ENCODE measurements at places on chromosomes 1 and 21.

- no peak for DNase-seq
Observed at GRCh38 chr1:50183378-50184133, 74.8 kb downstream of the ELAVL4 start.

- DNase-seq: no peak
Observed at GRCh38 chr21:39336457-39337008, 12.4 kb downstream of the HMGN1 start.

GRCh38 chr1:112637254-112638109, 17.9 kb downstream of the CAPZA1 start:
- DNase-seq: no peak

DNA sequence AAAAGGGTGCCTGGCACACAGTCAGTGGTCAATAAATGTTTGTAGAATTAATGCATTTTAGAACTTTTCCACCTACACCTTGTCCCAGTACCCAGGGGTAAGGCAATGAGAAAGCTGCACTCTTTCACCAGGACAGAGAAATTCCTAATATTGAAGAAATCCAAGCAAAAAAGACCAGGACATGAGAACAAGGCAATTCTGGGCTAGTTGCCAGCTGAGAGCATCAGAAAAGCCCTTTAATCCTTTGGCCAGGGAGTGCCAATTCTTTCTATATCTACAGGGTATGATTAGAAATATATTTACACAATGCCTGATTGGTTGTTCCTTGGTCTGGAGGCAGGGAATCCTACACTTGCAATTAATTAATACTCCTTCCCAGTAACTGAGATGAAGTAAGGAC, 492.4 kb upstream of the NFIA start:
- no peak for DNase-seq

GRCh38 chr1:54931275-54931840, 44.4 kb upstream of the DHCR24 start:
- DNase-seq: no peak
